ENCODE measurements at places on chromosomes 7 and 10. TPM values are rescaled to one million over a fixed set of nuclear protein-coding genes. Genes with fewer than 3 reads are reported as not detected.

MKX gene
- total RNA-seq = 0.17 TPM

GRCh38 chr10:94279835-94280709 is 82.7 kb downstream of the NOC3L start:
- peaks cover 59% of the 10 kb centered on the region for H3K36me3 ChIP-seq
- H3K4me1 ChIP-seq = no peaks in the 10 kb centered on the region
- peak; percentile 90 for DNase-seq
- no peak overlapping the region for H3K4me3 ChIP-seq

DNA sequence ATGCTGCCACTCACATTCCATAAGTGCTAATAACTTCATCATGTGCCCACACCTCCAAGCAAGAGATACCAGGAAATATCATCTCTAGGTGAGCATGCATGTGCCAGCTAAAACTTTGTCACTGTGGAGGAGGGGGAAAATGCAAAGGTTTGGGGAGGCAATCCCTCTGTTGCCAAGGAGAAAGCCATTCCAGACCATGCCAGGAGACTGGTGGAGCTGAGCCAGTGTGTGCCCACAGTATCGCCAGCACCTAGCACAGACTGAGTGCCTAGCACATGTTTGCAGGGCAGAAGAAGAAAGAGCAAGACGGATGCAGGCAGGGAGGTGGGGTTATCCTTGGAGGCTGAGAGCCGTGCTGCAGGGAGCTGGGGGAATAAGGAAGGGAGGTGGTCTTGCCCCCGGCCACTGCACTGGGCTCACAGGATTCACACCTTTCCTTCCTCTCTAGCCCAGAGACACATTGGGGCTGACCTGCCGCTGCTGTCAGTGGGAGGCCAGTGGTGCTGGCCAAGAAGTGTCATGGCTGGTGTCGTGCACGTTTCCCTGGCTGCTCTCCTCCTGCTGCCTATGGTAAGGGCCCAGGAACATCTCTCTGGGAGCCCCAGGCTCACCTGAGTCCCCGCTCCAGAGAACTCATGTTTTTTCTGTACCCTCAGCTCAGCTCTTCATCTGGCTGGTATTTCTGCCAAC is 10.8 kb downstream of the ADCYAP1R1 start:
- H3K4me3 ChIP-seq = no peak overlapping the region
- no peak overlapping the region for H3K27ac ChIP-seq
- no peaks in the 10 kb centered on the region for H3K27me3 ChIP-seq
- DNase-seq = no peak
- no peaks in the 10 kb centered on the region for H3K4me1 ChIP-seq

GRCh38 chr7:81195033-81195432 is 276.2 kb upstream of the SEMA3C start:
- H3K4me1 ChIP-seq = no peaks in the 10 kb centered on the region
- no peak overlapping the region for H3K4me3 ChIP-seq
- H3K36me3 ChIP-seq = no peaks in the 10 kb centered on the region
- H3K27me3 ChIP-seq = no peaks in the 10 kb centered on the region

- DNase-seq = no peak
- no peaks in the 10 kb centered on the region for H3K36me3 ChIP-seq
- H3K4me1 ChIP-seq = no peaks in the 10 kb centered on the region
- H3K4me3 ChIP-seq = no peak overlapping the region
- no peak overlapping the region for H3K27ac ChIP-seq
These were observed 257.7 kb upstream of the GLI3 start for GRCh38 chr7:42494736-42495135.

DNA sequence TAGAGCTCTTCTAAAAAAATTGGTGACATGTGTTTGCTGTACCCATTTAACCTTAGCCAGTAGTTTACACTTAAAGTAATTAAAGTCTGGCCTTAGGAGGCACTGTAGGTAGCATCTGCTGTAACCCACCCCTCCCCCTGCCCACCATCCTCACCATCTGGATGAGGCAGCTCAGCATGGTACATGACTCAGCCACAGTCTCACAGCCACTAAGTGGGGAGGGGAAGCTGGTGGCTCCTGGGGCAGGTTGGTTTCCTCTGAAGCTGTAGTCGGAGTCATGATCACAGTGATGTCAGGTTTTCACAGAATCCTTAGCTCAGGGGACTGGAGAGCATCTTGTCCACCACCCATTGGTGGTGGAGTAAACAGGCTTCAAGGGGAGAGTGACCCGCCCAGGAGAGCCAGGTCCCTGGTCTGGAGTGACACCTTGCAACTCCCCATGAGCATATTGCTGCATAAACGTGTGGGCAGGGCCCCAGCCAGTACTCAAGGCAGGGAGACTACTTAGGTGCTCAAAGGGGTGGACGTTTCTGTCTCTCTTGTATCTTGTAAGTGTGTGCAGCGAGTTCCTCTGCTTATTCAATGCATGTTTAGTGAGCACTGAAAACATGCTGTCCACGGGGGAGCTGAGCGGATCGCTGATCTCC is 125.9 kb downstream of the GRK5 start:
- H3K27me3 ChIP-seq = no peaks in the 10 kb centered on the region
- H3K36me3 ChIP-seq = no peaks in the 10 kb centered on the region
- H3K27ac ChIP-seq = no peak overlapping the region
- H3K4me1 ChIP-seq = no peaks in the 10 kb centered on the region
- no peak overlapping the region for H3K4me3 ChIP-seq
- peak; percentile 71 for DNase-seq

DNA sequence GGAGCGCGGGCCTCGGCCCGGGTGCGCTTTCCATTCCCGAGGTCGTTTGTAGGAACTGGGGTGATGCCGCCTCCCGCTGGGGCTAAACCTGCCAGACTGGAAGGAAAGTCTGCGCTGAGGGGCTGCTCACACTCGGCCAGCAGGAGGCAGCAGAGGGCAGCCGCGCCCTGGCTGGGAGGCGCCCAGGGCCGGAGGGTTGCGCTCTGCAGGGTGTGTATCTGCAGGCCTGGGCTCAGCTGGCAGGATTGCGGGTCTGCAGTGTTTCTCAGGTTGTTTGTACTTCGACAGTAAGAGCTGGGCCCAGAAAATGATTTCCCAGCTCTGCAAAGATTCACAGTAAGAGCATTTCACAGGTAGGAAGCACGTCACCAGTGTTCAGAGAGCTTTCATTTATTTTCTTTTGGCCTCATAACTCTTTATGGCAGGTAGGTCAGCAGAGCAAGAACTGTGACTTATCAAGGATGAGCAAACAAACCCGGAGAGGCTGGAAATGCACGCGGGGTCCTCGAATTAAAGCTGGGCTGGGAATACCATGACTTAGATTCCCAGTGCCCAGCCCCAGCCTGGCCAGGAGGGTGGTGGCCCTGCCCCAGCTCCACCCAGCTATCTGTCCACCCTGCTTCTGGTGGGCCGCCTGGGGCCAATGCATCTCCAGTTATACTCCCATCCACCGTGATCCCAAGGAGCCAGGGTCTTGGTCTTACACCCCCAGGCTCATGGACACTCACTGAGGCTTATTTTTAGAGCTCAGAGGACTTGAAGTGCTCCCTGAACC is 15.2 kb upstream of the PPP2R2D start:
- peak; percentile 95 for DNase-seq
- H3K27me3 ChIP-seq = no peaks in the 10 kb centered on the region
- no peak overlapping the region for H3K27ac ChIP-seq
- H3K4me3 ChIP-seq = no peak overlapping the region
- H3K36me3 ChIP-seq = no peaks in the 10 kb centered on the region

NRF1 gene
- total RNA-seq = 22.9 TPM

GPR15LG gene
- not detected for total RNA-seq

C10orf143 gene
- total RNA-seq = 3.5 TPM

- no peak overlapping the region for H3K27ac ChIP-seq
- H3K36me3 ChIP-seq = no peaks in the 10 kb centered on the region
- H3K4me1 ChIP-seq = no peaks in the 10 kb centered on the region
- no peak overlapping the region for H3K4me3 ChIP-seq
- DNase-seq = no peak
These were observed 299.3 kb downstream of the SFMBT2 start for GRCh38 chr10:7111561-7111960.

- DNase-seq = no peak
- no peak overlapping the region for H3K27ac ChIP-seq
- H3K4me3 ChIP-seq = no peak overlapping the region
- H3K27me3 ChIP-seq = no peaks in the 10 kb centered on the region
- H3K36me3 ChIP-seq = no peaks in the 10 kb centered on the region
These were observed 697.5 kb downstream of the INHBA start for GRCh38 chr7:41005374-41005901.

DNA sequence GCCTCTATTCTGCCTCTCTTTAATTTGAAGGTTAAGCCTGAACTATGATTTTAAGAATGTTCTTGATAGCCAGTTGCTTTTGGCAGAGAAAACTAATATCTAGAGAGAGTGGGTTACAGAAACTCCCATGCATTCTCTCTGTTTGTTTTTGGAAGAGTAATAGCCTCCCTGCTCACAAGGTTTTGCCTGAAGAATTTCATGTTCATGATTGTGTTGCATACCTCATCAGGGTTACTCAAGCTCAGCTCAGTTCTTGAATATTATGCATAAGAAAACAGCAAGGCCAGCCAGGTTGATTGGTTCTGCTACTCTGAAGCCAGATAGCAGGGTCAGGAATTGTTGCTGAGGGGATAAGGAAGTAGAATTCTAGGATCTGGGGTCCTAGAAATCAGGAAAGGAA is 137.4 kb downstream of the MDFIC start:
- no peaks in the 10 kb centered on the region for H3K36me3 ChIP-seq
- peaks cover 21% of the 10 kb centered on the region for H3K27me3 ChIP-seq
- H3K27ac ChIP-seq = no peak overlapping the region
- no peaks in the 10 kb centered on the region for H3K4me1 ChIP-seq
- H3K4me3 ChIP-seq = no peak overlapping the region
- DNase-seq = no peak

DNA sequence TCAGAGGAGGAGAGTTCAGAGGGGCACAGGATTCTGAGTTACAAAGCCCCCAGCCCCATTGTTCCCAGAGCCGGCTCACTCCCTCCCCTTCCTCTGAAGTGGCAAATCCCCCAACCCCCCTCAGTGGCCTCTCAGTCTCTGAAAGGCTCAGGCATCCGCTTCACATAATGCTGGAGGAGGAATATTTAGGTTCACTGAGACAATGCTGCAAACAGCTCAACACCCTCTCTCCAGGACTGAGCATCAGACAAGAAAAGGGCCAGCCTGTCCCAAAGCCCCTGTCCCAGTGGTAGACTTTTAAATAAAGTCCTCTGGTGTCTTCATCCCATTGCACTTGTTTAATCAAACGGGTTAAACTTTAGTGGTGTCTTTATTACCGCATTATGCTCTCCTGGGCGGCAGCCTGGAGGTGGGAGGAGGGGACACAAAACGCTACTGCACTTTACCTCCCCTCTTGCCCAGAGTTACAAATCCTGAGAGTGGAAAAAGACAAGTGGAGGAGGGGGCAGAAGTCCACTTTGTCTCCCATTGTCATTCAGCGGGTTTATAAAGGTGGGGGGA is 257.9 kb downstream of the FGFR2 start:
- H3K36me3 ChIP-seq = no peaks in the 10 kb centered on the region
- DNase-seq = peak; percentile 72
- no peaks in the 10 kb centered on the region for H3K27me3 ChIP-seq

TMEM270 gene
- not detected for total RNA-seq

DNA sequence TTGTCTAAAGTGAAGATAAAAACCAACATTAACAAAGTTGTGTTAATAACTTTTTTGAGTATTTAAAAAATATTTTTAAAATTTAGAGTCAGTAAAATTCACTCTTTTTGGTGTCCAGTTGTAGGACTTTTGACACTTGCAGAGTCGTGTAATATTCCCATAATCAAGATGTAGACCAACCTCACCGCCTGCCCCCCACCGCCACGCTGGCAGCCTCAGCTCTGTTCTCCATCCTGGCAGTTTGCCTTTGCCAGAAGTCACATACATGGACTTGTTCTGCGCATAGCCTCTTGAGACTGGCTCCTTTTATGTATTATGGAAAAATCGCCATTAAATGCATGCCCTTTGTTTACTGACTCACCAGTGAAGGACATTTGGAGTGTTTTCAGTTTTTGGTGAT is 27.3 kb upstream of the SYCE1 start:
- DNase-seq = no peak
- H3K27ac ChIP-seq = no peak overlapping the region
- H3K27me3 ChIP-seq = no peaks in the 10 kb centered on the region
- H3K4me1 ChIP-seq = no peaks in the 10 kb centered on the region

DNA sequence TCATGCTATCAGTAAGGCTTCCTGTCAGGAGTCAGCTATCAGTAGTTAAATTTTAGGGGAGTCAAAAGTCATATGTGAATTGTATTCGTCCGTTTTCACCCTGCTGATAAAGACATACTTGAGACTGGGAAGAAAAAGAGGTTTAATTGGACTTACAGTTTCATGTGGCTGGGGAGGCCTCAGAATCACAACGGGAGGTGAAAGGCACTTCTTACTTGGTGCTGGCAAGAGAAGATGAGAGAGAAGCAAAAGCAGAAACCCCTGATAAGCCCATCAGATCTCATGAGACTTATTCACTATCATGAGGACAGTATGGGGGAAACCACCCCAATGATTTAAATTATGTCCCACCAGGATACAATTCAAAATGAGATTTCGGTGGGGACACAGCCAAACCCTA is 47.1 kb downstream of the KLF6 start:
- H3K36me3 ChIP-seq = no peaks in the 10 kb centered on the region
- DNase-seq = no peak
- peaks cover 2% of the 10 kb centered on the region for H3K4me1 ChIP-seq
- no peak overlapping the region for H3K27ac ChIP-seq
- no peaks in the 10 kb centered on the region for H3K27me3 ChIP-seq

DNA sequence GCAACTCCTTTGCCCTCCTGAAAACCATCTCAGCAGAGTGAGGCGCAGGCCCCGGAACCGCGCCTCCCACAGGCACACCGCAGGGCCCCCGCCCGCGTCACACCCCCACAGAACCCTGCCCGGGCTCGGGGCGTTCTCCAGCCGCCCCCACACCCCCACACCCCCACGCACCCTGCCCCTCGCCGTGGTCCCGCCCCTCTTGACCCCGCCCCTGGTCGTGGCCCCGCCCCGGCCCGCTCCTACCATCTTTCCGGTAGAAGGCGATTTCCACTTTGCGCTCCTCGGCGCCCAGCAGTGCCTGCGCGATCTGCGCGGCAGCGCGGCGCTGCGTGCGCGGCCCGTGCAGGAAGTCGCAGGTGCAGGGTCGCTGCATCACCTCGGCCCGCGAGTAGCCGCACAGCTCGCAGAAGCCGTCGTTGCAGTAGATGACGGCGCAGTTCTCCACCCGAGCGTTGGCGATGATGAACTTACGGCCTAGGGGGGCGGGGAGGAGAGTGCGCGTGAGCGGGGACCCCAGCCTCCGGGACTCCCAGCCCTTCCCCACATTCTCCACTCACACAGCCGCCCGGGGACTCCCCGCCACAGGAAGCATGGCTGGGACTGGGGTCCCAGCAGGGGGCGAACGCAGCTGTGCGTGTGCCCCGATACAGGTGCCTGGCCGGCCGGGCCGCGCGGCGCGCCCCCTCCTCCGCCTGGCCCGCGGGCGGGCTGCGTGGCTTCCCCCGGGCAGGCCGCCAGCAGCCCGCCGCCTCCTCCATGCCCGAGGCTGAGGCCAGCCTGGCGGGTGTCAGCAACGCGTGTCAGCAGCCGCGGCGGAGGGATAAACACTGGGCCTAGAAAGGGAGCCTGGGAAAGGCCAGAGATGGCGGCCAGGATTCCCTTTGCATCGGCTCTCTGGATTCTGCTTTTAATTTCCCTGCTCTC is 3.4 kb downstream of the KCNH2 start:
- H3K36me3 ChIP-seq = no peaks in the 10 kb centered on the region
- peak overlapping the region; percentile 77 for H3K4me3 ChIP-seq
- peaks cover 52% of the 10 kb centered on the region for H3K27me3 ChIP-seq
- DNase-seq = peak; percentile 78
- no peak overlapping the region for H3K27ac ChIP-seq
